ENCODE measurements at places on chromosomes 11 and 22. TPM values are rescaled to one million over a fixed set of nuclear protein-coding genes. Genes with fewer than 3 reads are reported as not detected.

Gene CHRNA10
- 6.8 TPM for total RNA-seq

Gene OR8H3
- total RNA-seq = not detected

Gene APOL1
- total RNA-seq = 16.0 TPM

Gene CWC15
- total RNA-seq = 58.9 TPM

Gene DKK3
- 116 TPM for total RNA-seq

Gene P4HA3
- total RNA-seq = 1.3 TPM

Gene IGLL1
- total RNA-seq = not detected

Gene FRMD8
- total RNA-seq = 85.8 TPM

Gene SLC29A2
- 28.3 TPM for total RNA-seq
